ENCODE measurements at places on chromosomes 4 and X.

- DNase-seq, result no peak
Measured at GRCh38 chr4:184251670-184251980, 34.0 kb upstream of the ENPP6 start.

GRCh38 chrX:134544513-134545151, 84.7 kb downstream of the HPRT1 start:
- peak; percentile 40 for DNase-seq

- DNase-seq, result no peak
Measured at GRCh38 chrX:16718824-16719333, 533 bp upstream of the SYAP1 start.

- DNase-seq, result no peak
Measured at GRCh38 chr4:95979961-95980876, 140.3 kb downstream of the PDHA2 start.

- DNase-seq, result no peak
Measured at GRCh38 chrX:111376897-111377578, 35.0 kb downstream of the DCX start.
